Frontal cortex (tissue), 4 donors: ENCODE measurements at places on chromosomes 7 and 10.

DNA sequence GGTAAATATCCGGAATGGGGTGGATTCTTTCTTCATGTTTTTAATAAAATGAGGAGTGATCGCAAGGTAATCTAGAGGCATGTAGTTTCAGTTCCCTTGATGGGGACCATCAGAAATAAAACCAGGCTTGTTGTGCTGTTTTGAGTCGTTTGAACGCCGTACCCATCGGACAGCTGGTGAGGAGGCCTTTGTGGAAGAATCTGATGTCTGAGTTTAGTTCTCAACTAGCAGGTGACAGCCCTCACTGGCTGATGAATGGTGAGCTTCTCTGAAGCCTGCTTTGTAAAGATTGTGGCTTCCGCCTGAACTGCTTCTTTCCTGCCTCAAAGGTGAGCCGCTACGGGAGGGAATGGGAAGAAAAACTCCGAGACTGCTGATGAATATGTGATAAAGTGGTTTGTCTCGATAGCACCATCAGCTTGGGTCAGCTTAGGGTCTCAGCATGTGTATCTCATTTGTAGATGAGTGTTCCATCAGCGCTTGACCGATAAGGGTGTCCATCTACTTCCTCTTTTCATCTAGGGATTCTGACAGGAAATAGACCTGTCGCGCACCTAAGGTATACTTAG, 977 bp downstream of the TMEM248 start:
- DNase-seq: no peak

DNA sequence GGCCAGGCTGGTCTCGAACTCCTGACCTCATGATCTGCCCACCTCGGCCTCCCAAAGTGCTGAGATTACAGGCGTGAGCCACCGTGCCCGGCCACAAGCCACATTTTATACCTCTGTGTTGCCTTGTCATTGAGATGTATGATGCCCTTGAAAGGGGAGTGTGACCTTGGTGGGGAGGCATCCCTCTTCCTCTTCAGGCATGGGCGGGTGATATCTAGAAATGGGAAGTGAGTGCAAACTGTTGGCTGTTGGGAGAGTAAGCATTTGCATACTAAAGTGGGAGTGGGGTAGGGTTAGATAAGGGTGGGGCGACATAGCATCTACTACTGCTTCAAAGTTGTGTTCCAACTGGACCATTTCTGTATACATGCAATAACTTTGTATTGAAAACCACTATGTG, 20.1 kb downstream of the RP9 start:
- no peak for DNase-seq

DNA sequence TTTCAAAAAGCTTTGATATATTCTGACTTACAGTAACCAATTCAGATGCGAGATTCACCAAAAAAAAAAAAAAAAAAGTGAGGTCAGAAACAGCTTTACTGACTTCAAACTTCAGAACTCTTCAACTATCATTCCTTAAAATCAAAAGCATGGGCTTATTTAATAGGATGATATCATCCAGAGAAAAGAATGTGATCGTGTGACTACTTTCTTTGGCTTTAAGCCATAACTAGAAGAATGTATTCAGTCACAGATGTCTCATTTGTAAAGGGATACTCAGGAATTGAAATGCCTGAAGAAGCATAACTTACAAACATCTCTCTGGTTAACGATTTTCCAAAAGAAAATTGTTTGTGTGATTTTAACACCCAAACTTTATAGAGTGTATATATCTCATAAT, 11.5 kb downstream of the TPK1 start:
- no peak for DNase-seq

DNA sequence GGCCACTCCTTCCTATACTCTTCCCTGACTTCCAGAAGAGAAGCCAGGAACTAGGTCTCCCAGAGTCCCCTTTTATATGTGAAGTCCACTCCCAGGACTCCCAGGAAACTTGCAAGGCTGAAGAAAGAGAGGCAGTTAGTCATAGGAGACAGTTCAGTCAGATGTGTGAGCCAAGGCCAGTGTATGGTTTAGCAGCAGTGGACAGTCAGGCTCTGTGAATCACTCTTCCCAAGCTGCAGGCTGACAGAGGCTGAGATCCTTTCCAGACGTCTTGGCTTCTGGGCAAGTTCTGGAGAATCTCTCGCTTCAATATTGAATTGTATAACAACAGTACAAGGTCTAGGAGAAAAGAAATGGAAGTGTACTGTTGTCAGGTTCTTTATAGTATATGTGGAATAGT, 26.9 kb downstream of the BLVRA start:
- no peak for DNase-seq

DNA sequence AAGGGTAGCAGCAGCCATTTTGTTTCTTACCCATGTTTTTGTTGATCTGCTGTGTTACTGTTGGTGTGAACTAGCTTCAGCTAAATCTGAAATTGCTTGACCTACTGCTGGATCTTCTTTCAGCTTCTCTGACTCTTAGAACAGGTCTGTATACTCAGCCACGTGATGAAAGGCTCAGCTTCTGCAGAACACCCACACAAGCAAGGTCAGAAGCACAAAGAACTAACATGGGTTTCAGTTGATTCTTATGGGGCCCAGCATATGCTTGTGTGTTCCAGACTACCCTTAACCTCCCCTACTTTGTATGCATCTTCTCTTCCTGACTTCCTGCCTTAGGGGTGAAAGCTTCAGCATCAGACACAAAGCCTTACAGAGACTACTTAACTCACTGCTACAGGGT, 186.8 kb downstream of the HGF start:
- no peak for DNase-seq

GRCh38 chr10:114151892-114152291, 22.1 kb downstream of the CCDC186 start:
- DNase-seq: no peak

DNA sequence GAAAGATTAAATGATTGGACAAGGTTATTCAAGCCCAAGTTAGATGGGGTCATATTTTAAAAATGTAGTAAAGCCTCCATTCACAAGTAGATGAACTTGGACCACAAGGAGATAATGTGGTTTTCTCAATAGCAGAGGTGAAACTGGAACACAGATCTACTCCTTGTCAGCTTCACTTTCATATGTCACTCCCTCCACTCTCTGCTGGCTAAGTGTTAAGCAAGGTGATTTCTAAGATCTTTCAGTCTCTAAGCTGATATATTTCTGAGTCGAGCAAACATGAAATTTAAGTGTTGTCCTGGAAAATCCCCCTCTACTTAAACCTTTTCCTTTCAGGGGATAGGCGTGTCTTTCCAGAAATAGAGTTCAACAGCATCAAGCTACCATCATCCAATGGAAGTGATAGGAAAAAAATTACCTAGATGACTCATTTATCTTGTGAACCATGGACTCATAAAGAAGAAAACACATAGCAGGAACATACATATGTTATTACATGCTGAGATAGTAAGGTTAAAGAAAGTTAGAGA, 275.0 kb downstream of the PTEN start:
- DNase-seq: no peak

- no peak for DNase-seq
Measured at GRCh38 chr7:155594163-155594732, 47.9 kb upstream of the CNPY1 start.

- no peak for DNase-seq
Measured at GRCh38 chr10:52558090-52558489, 214.5 kb downstream of the MBL2 start.

- no peak for DNase-seq
Measured at GRCh38 chr7:116871061-116871700, 8.8 kb downstream of the CAPZA2 start.

DNA sequence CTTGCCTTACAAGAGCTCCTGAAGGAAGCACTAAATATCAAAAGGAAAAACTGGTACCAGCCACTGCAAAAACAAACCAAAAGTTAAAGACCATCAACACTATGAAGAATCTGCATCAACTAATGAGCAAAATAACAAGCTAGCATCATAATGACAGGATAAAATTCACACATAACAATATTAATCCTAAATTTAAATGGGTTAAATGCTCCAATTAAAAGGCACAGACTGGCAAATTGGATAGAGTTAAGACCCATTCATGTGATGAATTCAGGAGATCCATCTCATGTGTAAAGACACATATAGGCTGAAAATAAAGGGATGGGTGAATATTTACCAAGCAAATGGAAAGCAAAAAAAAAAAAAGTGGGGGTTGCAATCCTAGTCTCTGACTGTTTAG, 29.6 kb downstream of the COG5 start:
- no peak for DNase-seq

DNA sequence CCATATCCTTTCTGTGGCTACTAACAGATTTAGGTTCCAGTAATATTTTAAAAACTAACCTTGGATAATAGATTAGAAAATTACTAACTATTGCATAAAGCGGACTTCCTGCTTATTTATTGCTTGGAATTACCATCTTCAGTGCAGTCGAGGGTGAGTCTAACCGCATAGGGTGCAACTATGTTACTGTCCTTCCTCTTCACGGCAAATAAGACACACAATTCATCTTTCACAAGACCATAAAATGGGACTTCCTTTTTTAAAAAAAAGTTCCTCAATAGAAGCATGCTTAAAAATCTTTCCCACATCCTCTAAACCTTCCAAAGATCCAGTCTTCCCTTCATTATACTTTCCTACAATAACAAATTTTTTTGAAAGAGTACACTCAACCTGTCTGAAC, 2.1 kb downstream of the SLC25A40 start:
- no peak for DNase-seq

- DNase-seq: no peak
Measured at GRCh38 chr7:34136698-34137097, 231.4 kb downstream of the BMPER start.

- DNase-seq: peak; percentile 29
Measured at GRCh38 chr7:151539088-151539671, 19.5 kb upstream of the RHEB start.

GRCh38 chr10:74825371-74826141, 844 bp upstream of the KAT6B start:
- peak; percentile 62 for DNase-seq

GRCh38 chr7:64640504-64640903, 25.4 kb upstream of the ZNF107 start:
- DNase-seq: no peak

DNA sequence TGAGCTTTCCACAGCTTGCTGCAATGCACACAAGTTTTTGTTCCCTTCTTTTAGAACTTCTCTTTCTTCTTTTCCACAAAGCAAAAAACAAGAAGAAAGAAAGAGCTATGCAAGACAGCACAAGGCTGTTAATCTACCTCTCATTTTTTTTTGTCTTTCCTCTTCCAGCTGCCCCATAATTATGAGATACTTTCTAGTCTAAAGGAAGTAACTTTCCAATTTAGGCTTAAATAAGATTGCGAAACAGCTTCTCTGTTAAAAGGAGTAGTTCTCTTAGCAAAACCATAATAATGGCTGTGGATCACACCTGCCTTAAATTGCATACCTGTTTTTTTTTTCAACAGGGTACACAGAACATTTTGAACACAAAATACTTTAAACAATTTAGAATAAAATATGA, 56.0 kb downstream of the NDUFB2 start:
- no peak for DNase-seq

GRCh38 chr7:98713165-98713810, 96.2 kb downstream of the NPTX2 start:
- DNase-seq: no peak
